ENCODE measurements at places on chromosomes 5 and 9.

GRCh38 chr9:131523451-131524435 lies 7.3 kb downstream of the UCK1 start:
- no peak for DNase-seq

DNA sequence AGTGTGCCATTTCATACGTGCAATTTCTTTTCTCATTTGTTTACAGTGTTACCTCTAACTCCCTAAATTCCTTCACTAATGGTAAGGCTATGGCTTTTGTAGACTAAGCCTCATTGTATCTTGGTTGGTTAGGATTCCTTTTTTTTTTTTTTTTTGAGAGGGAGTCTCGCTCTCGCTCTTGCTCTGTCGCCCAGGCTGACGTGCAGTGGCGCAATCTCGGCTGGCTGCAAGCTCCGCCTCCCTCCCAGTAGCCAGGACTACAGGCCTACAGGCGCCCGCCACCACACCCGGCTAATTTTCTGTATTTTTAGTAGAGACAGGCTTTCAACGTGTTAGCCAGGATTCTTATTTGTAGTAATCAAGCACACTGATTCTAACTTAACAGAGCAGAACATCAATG lies 57.7 kb downstream of the SPEF2 start:
- no peak for DNase-seq

- DNase-seq = no peak
These were observed 150.8 kb upstream of the GRHPR start for GRCh38 chr9:37271679-37272078.

DNA sequence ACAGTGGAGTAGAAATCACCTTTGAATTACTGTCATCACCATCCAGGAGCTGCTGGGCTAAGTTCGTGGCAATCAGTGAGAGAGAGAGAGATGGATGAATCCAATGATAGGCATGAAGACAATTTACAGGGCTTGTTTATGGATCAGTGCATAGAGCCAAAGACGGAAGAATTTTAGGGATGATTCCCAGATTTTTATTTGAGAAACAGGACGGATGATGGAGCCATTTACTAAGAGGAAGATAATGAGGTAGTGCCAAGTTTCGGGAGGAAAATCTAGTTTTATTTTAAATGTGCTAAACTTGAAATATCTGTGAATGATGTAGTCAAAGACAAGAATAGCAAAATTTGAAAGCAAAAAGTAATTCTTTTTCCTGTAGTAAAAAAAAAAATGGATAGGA lies 394.2 kb upstream of the PAPPA start:
- DNase-seq = no peak

GRCh38 chr9:72305102-72305546 lies 59.9 kb downstream of the ZFAND5 start:
- peak; percentile 65 for DNase-seq

GRCh38 chr5:35339616-35340100 lies 109.4 kb upstream of the PRLR start:
- DNase-seq = no peak

DNA sequence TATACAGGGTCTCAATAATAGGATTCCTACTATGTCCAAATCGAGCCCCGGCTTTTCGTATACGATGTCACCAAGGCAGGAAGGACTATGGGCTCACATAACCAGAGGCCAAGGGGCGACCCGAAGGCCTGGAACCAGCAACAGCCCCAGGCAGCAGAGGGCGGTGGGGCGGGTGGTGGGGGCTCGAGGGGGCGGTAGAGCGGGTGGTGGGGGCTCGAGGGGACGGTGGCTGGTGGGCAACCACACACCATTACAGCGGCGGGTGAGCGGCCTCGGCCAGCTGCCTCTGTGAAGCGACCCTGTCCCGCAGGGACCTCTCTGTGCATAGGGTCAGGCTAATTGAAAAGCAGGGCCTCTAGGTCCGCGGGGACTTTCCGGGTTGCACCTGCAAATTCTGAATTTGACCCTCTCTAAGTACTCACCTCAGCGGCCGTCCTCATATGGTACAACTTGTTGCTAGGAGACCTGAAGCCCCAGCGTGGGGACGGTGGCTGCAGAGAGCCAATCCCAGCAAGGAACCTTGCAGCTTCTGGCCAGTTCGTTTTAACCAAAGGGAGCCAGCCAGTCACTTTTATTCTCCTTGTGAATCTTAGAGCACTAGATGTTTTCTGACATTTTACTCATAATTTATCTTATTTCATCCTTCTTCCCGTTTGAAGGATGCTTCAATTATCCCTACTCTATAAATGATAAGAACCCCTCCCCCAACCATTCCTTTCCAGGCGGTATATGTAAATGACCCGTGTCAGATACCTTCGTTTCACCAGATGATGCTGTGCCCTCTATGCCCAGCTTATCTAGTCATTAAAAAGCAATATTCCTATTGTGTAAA lies at the start of gene NME5:
Gene NME5, minus strand, starts transcription at position 480 of the 832 bp plus-strand sequence. CDS start 648 bp downstream, outside the sequence.
- no peak for DNase-seq

GRCh38 chr5:110086658-110087388 lies 397.1 kb downstream of the MAN2A1 start:
- peak; percentile 62 for DNase-seq

DNA sequence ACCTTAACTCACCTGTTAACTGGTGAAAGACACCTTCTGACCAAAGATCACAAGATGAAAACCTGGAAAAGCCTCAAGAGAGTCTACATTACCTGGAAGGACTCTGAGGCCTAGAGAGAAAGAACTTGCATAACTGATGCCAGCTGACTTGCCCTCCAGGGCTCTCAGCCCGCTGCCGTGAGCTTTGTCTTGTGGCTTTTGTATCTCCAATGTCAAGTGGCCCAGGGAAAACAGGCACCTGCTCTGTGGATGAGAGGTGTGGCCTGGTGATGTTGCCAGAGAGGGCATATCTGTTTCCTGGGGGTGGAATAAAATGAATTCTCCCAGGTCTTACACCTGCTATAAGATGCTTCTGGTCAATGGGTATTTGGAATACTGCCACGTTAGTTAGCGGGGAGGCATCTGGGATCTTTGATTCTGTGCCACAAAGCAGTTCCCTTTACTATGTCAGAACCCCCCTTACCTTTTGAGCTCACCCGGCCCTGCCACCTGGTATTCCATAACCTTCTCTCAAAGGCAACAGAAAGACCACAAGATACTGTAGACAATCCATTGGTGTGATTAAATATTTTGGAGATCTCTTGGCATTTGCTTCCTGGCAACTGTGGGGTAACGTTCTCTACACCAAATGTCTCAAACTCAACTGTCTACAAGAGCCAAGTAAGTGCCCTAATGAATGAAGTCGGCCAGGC lies 54.9 kb upstream of the N4BP3 start:
- no peak for DNase-seq

- no peak for DNase-seq
These were observed 57.3 kb upstream of the C6 start for GRCh38 chr5:41270423-41271251.

DNA sequence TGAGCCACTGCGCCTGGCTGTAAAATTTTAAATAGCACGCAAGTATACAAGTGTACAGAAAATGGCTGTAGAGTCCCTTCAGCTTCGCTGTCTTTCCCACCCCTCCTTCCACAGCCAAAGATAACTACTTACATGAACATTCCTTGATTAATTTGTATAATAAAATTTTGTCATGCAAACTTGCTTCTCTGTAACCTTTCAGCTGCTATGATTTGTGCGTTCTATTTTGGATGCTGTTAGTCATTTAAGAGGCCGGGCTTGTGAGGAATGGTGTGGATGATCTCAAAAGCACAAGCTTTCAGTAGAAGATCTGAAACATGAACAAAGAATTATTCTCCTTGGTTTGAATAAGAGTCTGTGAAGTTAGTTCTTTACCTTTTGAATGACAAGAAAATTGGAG lies 115.0 kb upstream of the TLE1 start:
- no peak for DNase-seq

DNA sequence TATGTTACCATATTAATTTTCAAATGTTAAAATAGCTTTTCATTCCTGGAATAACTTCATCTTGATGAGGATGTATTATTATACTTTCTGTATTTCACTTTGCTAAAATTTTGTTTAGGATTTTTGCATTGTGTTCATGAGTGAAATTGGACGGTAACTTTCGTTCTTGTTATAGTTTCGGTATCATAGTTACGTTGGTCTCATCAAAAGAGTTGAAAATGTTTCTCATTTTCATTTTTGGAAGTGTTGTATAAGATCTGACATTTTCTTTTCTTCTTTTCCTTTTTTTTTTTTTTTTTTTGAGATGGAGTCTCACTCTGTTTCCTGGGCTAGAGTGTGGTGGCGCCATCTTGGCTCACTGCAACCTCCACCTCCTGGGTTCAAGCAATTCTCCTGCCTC lies 20.0 kb downstream of the PRRT1B start:
- DNase-seq = no peak

DNA sequence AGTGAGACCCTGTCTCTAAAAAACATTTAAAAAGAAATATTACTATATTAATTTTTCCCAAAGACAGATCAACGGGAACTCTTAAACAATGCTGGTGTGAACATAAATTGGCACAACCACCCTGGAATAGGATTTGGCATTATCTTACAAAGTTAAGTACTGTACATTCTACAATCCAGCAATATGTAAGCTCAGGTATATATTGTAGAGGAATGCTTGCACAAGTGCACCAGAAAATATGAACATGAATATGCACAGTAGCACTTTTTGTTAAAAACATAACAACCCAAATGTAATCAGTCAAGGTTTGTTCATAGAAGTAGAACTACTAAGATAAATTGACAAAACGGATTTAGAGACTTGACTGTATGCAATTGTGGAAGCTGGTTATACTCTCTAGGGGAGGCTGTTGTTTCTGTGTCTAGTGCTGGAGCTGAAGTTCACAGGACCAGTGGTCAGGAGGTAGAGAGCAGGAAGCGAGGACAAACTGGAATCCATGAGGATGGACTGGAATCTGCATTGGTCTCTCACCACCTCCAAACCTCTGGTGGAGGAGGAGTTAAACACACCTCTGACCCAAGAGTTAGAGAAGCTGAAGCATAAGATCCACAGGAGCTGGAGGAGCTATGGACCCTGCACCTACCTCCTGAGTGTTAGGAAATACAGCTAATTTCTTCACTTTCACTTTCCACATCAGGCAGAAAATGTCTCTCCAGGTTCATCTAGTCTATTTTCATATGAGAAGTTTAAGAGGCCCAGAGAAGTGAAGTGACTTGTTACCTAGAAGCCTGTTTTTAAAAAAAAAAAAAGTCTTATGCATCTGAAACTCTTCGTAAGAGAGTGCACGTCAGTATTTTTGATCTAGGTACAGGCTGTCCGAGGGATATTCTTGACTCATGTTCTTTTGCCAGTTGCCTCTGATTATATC lies 20.3 kb upstream of the RIC1 start:
- no peak for DNase-seq

GRCh38 chr9:105280691-105281090 lies 36.2 kb downstream of the SLC44A1 start:
- no peak for DNase-seq

- no peak for DNase-seq
These were observed 35.0 kb upstream of the DMRT1 start for GRCh38 chr9:806285-807156.

GRCh38 chr5:142178651-142179050 lies 70.1 kb downstream of the NDFIP1 start:
- DNase-seq = no peak

DNA sequence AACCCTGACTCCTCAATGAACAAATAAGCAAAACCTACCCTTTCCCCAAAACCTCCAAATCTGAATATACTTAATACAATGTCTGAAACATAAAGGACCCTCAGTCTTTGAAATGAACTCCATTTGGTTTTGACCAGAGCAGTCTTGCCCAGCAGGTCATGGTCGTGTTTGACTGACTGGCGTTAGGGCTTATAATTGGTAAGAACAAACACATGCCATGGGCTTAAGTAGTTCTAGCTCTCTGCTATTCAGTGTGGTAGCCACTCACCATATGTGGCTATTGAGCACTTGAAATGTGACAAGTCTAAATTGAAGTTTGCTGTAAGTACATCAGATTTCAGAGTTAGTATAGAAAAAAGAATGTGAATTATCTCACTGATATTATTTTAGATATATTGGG lies 42.1 kb downstream of the LRRTM2 start:
- no peak for DNase-seq

- no peak for DNase-seq
These were observed 131.4 kb upstream of the LHFPL2 start for GRCh38 chr5:78779771-78780616.

GRCh38 chr5:36658038-36658756 lies 51.8 kb downstream of the SLC1A3 start:
- no peak for DNase-seq

DNA sequence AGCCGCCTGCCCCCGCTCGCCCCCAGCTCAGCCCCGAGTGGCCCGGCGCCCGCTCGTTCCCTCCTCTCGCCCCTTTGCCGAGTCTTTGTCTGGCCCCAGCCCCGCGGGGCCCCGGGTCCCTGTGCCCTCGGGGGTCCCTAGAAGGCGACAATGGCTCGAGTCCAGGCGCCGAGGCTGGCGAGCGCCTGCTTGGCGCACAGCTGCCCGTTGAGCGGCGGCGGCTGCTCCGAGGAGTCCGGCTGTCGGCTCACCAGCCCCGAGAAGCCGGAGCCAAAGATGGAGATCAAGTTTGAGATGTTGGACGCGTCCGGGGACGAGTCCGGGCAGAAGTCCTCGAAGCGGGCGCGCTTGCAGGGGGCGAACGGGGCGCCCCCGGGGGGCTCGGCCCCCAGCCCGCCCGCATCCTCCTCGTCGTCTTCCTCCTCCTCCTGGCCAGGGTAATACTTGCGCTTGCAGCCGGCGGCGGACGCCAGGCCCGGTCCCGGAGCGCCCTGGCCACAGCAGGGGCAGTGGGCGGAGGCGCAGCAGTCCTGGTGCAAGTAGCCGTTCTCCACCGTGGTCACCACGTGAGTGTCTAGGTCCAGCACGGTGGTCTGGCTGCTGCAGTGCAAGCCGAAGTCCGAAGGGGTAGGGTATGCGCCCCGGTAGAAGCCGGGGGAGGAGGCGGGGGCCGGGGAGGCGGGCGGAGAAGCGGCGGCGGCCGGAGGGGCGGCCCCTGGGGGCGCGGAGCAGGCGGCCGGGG lies 1.2 kb downstream of the IER5L start:
- DNase-seq = no peak

DNA sequence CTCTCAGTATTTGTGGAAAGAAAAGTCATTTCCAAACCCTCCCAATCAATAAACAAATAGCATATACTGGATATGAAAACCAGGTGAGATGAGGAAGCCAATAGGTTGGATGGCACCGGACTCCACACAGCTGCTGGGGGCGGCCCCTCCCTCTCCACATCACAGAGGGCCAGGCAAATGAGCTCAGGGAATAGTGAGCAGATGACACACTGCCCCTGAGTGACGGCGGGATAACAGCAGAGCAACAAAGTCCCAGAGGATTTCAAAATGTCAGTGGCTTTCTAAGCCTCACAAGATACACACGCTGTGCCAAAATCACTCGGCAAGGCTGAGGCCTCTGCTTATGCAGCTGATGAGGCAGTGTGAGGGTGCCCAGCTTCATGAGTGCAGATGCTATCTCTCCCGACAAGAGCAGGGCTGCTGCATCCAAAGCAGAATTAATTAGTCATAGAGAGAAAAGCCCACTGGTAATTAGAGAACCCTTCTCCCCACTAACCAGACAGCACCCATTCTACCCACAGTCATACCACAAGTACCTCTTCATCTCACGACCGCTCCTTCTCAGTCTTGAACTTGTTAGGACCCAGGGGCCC lies 235.0 kb upstream of the NFIL3 start:
- DNase-seq = no peak

GRCh38 chr9:105485131-105485530 lies 37.3 kb downstream of the FSD1L start:
- no peak for DNase-seq

- no peak for DNase-seq
These were observed 25.2 kb downstream of the ZCCHC9 start for GRCh38 chr5:81326554-81326953.
